Stimulated activated CD4-positive, alpha-beta T cell treated with anti-CD3 and anti-CD28 coated beads, Interleukin-2, amount 100 ng/mL, for 48 hours (primary cell): ENCODE measurements at places on chromosomes 12 and 14.
A peak's percentile ranks its signal among the peaks of the same experiment; 100 is the strongest.

DNA sequence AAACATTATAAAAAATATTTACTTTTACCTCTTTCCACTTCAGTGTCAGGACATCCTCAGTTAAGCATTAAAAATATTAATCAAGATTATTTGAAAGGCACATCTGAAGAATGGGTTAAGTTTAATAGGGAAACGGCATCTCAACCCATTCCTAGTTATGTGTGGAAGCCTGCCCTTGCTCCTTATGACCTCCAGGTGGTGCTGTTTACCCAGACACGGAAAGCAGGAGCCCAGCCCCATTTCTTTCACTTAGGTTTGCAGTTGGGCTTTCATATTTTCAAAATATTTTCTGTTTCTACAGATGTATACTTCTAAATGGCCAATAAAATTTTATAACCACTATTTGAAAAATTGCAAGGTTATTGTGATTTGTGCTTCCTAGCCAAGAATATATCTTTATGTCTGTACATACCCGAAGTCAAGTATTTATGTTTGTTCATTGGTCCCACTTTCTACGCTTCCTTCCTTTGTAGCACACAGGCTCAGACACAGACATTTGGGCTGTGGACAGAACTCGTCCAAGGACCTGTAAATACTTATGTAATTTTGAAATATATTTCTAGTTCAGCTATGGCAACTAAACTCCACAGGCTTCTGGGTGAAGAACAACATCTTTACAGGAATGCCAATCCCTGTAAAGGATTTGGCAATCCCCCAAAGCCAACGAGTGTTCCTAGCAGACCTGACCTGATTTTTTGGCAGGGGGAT is 247.1 kb downstream of the AKAP6 start:
- peak; percentile 27 for DNase-seq

- DNase-seq: no peak
Measured at GRCh38 chr12:2338991-2339431, 286.2 kb downstream of the CACNA1C start.

- no peak for DNase-seq
Measured at GRCh38 chr12:23884909-23885308, 64.6 kb downstream of the SOX5 start.

DNA sequence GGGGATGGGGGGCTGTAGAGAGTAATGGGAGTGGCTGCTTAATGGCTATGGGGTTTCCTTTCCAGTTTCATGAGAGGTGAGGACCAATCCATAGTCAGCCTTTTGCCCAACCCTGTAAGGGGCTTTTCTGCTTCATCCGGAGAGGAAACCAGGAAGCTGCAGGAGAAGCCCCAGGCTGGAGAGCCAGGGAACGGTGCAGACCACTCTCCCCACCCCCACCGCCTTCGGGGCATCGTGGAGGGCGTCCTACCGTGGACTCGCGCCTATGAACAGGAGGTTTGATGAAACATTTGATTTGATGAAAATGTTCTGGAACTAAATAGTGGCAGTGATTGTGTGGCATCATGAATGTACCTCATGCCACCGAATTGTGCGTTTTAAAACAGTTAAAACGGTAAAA is 204.3 kb upstream of the DIO3 start:
- DNase-seq: no peak

- no peak for DNase-seq
Measured at GRCh38 chr14:53610947-53611346, 345.7 kb downstream of the BMP4 start.

DNA sequence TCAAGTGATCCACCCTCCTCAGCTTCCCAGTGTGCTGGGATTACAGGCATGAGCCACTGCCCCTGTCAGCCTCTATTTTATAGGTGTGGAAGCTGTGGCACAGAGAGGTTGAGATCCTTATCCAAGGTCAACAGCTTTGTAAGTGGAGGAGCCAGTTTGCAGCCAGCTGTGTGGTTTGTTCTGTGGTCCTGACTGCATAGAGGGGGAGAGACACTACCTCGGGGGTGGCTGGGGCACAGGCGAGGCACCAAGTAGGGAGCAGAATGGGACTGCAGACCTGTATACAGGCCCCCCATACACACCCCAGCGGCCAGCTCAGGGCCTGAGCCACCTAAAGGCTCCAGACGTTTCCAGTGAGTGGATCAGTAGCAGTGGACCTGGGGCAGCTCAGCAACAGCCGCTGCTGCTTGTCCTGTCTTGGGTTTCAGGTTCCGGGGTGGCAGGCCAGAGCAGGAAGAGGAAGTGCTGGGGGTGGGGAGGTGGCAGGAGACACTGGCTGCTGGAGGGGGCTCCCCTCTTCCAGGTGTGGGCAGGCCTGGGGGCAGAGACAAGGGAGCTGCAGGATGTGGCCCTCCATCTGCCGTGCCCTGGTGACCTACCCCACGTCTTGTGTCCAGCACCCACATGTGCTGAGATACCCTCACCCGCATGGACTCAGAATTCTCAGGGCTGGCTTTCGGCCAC is 11.0 kb downstream of the ORAI1 start:
- no peak for DNase-seq

- peak; percentile 18 for DNase-seq
Measured at GRCh38 chr12:64608901-64609535, 1.3 kb upstream of the RASSF3 start.

DNA sequence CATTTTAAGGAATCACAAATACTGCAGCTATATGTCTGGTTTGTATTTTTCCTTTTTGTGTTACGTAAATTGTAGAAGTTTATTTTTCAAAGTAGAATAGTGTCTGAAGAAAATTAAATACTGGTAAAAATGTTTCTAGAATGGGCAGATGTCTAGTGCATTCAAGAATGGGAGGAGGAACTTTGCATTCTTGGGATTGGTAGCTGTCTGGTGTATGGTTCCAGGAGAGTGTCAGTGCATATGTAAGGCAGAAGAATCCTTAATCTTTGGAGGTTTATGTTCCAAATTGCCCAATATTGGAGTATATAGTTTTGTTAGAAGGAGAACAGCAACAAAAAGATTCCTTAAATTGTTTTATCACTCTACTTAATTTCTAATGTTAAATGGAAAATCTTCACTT is 13.5 kb downstream of the PAPOLA start:
- DNase-seq: no peak

DNA sequence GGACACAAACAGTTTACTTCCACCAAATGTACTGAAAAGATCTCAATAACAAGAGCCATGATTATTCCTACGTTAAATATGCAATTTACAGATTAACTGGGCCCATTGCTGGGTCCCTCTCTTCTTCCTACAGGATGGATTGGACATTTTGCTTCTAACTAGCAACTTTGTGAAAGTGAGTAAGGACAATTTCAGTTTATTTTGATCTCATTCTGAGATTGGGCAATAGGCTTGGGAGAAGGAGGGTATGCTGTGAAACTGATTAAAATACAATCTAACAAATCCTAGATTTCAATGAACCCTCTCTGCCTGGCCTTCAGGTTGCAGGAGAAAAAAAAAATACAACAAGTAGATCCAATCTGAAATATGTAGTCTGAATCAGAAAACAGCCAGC is 121.5 kb downstream of the PRKD1 start:
- no peak for DNase-seq

GRCh38 chr12:84718906-84719305 is 193.7 kb downstream of the SLC6A15 start:
- no peak for DNase-seq

DNA sequence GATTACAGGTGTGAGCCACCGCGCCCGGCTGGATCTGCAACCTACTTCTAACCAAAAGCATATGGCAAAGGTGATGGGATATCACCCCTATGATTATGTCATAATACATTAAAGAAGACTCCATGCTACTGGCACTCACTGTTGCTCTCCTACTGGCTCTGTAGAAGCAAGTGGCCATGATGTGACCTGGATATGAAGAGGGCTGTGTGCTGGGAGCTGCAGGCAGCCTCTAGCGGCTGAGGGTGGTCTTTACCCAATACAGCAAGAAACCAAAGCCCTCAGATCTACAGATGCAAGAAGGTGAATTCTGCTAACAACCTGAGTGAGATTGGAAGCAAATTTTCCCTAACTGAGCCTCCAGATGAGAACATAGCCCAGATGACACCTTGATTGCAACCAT is 34.2 kb upstream of the TRIM9 start:
- DNase-seq: no peak

- no peak for DNase-seq
Measured at GRCh38 chr12:130497321-130497720, 159.6 kb downstream of the PIWIL1 start.

DNA sequence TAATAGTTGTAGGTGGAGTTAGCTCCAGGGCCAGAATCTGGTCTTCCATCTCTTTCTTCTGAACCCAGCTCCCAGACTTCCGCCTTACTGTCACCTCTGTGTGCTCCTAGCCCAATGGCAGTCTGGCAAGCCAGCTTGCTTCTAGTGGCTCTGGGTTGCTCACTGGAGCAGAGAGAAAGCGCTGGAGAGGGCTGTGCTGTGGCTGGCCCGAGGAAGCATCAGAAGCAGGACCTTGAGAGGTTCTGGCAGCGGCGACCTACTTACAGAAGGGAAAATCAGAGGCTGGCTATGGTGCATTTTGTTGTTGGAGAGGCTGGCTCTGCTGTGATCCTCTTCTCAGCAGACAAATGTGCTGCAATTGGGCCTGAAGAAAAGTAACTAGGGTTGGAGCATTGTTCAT is 28.6 kb downstream of the KCNA5 start:
- DNase-seq: no peak

DNA sequence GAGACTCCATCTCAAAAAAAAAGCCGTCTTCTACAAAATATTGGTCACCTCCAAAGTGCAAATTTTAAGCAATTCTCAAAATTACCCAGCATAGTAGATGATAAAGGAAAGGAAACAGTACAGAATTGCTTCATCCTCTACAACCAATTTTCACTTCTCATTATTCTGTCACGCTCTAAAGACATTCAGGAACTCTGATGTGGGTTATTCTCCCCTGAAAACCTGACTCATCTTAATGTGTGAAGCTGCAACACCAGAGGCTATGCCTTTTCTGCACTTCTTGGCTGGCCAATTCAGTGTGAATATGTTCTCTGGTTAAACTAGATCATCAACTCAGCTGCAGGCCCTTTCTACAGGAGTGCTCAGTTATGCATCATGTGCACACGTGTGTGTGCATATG is 11.0 kb downstream of the PTGER2 start:
- no peak for DNase-seq

DNA sequence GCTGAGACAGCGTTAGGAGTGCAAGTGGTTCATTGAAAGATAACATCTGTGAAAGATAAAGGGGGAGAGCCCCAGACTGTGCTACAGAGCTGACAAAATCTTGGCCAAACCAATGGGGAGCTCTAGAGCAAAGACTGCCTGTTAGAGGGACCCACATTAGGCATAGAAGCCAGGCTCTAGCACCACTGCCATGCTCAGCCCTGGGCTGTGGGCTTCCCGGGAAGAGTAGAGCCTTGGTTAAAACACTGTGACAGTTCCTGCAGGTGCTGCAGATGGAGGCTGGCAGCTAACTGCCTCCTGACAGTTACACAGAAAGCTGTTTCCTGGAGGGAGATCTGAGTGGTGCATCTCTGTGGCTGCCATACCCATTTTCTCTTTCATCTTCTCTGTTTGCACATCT is 23.0 kb downstream of the TSHR start:
- no peak for DNase-seq

DNA sequence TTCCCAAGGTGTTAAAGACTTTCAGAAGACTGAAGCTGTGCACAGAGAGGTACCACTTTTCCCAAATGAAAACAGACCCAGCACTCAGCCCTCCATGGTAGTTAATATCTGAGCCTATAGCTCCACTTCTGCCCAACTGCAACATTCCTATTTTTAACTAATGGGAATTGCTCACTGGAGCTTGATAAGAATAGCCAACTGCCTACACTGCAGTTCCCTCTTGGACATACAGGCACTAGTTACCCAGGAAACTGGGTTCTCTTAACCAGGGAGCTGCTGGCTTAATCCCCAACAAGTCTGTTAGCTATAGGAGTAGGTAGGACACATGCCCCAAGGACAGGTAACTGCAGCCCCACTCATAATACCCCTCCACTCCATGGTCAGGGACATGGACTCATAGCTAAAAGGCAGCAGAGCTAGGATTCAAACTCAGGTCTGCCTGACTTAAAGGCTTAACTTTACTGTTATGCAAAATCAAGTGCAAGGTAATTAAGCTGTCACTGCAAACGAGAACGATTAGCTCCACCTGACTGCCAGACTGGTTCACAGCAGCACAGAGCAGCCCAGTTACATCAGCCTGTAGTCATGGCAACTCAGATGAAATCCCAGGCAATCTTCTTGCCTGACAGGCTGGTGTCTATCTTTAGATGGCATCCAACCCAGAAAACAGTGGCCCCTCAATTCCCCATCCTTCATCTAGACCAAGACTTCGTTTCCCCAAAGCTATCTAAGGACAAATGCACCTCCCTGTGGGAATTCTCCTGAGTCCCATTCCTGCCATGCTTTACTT is 77.1 kb upstream of the ACTN1 start:
- no peak for DNase-seq

DNA sequence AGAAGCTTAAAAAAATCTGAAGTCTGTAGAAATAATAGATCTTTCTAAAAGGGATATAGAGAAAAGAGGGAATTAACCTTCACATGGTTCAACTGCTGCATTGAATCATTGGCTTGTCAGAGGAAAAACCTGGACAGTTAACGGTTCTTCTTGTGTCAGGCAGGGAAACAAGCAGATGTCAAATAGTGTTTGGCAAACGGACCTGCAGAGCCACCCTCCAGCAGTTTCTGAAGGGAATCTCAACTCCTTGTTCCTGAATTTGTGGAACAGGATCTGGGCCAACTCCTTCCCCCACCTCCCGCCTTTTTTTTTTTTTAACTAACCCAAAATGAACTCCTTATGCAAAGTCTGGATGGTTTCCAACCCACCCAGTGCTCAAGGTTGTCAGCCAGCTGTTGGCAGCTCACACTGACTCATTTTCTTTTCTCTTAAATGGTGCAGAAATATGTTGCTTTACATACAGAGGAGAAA is 187.3 kb downstream of the CAND1 start:
- no peak for DNase-seq
